ENCODE measurements at places on chromosomes 7 and 10.

- no peak for DNase-seq
Observed at GRCh38 chr7:77262316-77262715, 62.7 kb upstream of the FGL2 start.

- DNase-seq: no peak
Observed at GRCh38 chr10:62610649-62611229, 193.8 kb upstream of the ADO start.

GRCh38 chr7:11858026-11858425, 26.0 kb upstream of the THSD7A start:
- DNase-seq: no peak

GRCh38 chr10:96473866-96474265, 39.9 kb downstream of the TLL2 start:
- DNase-seq: no peak

GRCh38 chr7:141744131-141744530, 6.0 kb downstream of the SSBP1 start:
- DNase-seq: no peak

GRCh38 chr10:131087464-131088215, 223.9 kb downstream of the TCERG1L start:
- no peak for DNase-seq

DNA sequence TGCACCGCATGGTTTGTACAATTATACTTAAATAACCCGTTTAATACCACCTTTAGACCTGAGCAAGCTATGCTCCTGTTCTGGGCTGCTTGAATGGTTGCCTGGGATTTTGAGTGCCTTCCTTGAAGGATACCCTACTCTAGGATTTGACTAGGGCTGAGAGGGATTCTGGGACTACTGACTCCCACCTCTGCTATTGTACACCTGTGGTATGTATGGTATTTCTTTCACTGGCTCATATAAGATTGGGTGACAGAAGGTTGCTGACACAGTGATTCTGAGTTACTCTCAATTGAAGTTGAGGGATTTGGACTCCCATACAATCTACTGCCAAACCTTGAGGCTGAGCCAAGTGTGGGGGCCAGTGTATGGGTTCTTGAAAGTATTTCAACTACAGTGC, 494.4 kb upstream of the SEMA3D start:
- no peak for DNase-seq

DNA sequence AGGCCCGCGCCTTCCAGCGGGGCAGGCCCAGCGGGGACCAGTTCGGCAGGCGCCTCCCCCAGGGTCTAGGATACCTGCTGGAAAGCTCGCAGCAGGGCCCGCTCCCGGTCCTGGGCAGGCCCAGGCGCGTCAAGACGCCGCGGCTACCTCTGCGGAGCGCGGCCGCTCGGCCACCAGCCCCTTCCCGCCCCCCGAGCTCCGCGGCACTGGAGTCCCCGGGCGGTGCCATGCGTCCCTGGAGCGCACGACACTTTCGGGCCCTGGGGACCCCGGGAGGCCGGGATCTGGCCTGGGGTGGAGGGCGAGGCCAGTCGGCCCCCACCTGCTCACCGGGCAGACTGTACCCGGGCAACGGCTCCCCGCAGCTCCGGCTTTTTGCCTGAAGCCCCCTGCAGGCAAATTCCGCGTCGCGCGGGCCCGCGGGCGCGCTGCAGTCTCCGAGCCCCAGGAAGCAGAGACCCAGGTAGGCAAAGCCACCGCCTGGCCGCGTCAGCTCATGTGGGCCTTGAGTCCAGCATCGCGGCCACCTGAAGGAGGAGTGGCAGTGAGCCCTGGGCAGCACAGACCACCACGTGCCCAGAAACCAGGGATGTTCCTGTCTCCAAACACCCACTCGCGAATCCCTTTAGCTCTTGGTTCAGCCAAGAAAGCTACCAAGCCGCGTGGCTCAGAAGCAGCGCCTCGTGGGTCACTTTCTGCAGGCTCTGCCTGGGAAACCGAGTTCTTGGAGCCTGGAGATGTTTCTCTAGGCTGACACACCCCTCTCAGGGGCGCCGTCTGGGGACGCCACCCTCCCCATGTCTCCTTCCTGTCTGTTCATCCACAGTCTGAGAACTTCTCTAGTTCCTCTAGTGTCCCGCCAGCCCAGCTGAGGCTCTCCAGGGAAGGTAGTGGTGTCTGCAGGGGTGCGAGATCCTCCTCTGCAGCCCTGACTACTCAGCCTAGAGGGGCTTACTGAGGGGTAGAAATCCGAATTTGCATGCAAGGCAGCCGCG, 46.1 kb upstream of the APBB1IP start:
- peak; percentile 27 for DNase-seq

- DNase-seq: no peak
Observed at GRCh38 chr10:70292004-70292403, 8.2 kb upstream of the NPFFR1 start.

GRCh38 chr10:57008189-57008588, 647.1 kb upstream of the ZWINT start:
- DNase-seq: no peak

GRCh38 chr7:100578246-100579183, 4.8 kb upstream of the SAP25 start:
- no peak for DNase-seq

- no peak for DNase-seq
Observed at GRCh38 chr7:131625817-131626372, 69.5 kb upstream of the PODXL start.

DNA sequence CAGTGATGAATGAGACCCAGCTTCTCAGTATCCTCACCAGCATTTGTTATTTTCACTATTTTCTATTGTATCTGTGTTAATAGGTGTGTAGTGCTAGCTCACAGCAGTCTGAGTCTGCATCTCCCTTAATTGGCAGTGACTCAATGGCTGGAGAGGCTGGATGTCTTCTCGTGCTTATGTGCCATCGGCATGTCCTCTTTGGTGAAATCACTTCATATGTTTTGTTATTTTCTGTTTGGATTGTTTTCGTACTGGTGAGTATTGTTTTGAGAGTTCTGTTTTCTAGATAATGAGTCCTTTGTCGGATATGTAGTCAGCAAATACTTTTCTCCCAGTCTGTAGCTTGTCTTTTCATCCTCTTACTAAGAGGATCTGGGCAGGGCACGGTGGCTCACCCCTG, 66.1 kb downstream of the AMZ1 start:
- DNase-seq: no peak

DNA sequence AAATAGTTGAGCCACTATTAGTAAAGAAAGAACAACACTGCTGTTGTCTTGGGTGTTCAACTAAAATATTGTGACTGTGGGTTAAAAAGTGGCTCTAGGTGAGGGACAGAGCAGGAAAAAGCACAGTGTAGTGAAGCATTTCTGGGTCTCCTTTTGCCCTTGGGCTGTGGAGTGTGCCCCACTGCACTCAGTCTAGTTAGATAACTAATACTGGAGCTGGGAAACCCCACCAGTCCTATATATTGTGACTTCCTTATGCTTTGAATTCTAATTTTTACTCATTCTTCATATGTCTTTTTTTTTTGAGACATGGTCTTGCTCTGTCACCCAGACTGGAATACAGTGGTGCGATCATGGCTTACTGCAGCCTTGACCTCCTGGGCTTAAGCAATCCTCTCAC, 195.1 kb downstream of the EXOC4 start:
- DNase-seq: no peak

- DNase-seq: no peak
Observed at GRCh38 chr10:129869596-129870473, 94.2 kb downstream of the EBF3 start.

- DNase-seq: peak; percentile 63
Observed at GRCh38 chr7:44382459-44383265, 57.3 kb upstream of the CAMK2B start.

GRCh38 chr7:88256906-88257305, 37.1 kb upstream of the SRI start:
- no peak for DNase-seq

Data from tibial artery (tissue), 4 donors.